NCI-H69 (cell line): ENCODE measurements at places on chromosomes 3 and 15.

GRCh38 chr3:44476181-44476611, 1.3 kb downstream of the ZNF445 start:
- DNase-seq, result no peak

- no peak for DNase-seq
Measured at GRCh38 chr3:108329947-108330346, 33.6 kb downstream of the HHLA2 start.

GRCh38 chr3:128319107-128319506, 147.6 kb downstream of the DNAJB8 start:
- peak; percentile 6 for DNase-seq

DNA sequence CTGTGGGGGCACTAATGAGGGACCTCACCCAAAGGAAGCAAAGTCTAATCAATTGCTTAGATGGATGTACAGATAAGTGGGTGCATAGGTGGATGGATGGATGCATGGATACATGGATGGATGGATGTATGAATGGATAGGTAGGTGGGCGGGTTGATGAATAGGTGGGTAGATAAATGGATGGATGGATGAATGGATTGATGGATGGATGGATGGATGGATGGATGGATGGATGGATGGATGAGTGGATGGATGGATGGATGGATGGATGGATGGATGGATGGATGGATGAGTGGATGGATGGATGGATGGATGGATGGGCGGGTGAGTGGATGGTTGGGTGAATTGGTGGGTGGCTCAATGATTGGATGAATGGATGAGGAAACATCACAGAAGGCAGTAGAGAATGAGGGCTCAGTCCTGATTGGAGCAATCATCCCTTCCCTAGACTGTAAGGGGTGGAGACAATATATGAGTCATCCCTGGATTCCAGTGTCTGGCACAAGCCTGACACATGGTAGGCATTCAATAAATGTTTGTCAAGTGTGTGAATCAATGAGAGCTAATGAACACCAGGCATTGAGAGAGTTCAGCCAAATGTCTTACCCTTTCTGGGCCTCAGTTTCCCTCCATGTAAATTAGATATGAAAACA, 40.4 kb upstream of the PXYLP1 start:
- no peak for DNase-seq

GRCh38 chr3:141651409-141651808, 86.7 kb upstream of the RNF7 start:
- no peak for DNase-seq

- DNase-seq, result peak; percentile 1
Measured at GRCh38 chr3:60080648-60081047, 1030.8 kb upstream of the CFAP20DC start.

DNA sequence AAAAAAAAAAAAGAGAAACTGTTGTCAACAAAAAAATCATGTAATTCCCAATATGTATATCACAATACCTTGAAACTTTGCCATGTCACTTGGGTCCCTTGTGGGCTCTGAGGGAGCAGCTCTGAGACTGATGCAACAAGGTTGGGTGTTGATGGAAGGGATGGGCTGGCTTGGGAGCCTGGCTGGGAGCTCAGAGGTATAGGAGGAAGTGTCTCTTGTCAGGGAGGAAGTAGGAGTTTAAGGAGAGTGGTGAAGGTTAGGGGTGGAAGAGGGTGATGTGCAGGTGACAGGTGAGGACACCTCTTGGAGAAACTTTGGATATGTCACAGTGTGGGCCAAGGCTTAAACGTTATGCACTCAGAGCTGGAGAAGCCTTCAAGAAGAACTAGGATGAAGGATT, 2.0 kb upstream of the TM6SF1 start:
- DNase-seq, result no peak

GRCh38 chr3:108222853-108223565, 785 bp upstream of the IFT57 start:
- DNase-seq, result peak; percentile 60

- DNase-seq, result peak; percentile 70
Measured at GRCh38 chr3:42501321-42501680, 1.1 kb upstream of the VIPR1 start.

DNA sequence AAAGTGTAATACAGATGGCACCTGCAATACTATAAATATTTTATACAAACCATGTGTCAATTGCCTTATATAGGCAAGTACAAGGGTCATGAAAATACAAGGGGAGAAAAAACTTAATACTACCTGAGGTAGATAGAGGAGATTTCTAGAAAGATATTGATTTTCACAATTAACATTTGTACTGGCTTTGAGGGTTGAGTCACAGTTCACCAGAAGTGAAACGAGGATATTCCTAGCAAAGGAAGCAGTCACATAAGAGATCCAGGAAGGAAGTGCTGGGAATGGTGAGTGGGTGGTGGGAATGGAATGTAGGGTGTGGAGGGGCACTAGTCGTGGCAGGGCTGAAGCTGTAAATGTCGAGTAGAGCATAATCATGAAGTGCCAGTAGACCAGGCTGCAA, 108.7 kb downstream of the P2RY1 start:
- DNase-seq, result no peak

- peak; percentile 90 for DNase-seq
Measured at GRCh38 chr15:94416820-94417219, 185.5 kb downstream of the MCTP2 start.

- DNase-seq, result peak; percentile 19
Measured at GRCh38 chr3:141255846-141256261, 24.2 kb downstream of the PXYLP1 start.

- DNase-seq, result no peak
Measured at GRCh38 chr3:42632146-42632545, 21.4 kb upstream of the ZBTB47 start.

- no peak for DNase-seq
Measured at GRCh38 chr3:47705391-47705790, 76.3 kb downstream of the SMARCC1 start.

GRCh38 chr3:105868742-105869530, at the start of gene CBLB:
Gene CBLB, minus strand, starts transcription at chr3:105869012. Its CDS starts 1,435 bp downstream, at chr3:105867577.
- peak; percentile 95 for DNase-seq

DNA sequence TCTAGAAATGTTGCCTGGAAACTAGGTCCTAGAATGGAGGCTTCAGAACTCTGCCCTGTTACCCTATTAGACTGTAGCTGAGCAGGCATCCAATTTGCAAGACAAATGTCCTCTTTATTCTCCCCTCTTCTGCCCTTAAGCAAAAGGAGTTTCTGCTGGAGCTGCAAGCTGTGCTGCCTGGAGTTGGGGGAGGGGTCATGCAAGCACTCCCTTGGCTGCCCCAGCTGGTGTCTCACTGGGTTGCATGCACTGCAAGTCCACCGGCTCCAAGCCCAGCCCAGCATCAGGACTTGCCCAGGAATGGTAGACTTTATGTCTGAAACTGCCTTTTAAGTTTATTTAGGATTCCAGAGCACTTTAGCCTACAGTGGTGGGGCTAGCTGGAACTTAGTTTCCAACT, 15.7 kb upstream of the RBP2 start:
- peak; percentile 78 for DNase-seq

DNA sequence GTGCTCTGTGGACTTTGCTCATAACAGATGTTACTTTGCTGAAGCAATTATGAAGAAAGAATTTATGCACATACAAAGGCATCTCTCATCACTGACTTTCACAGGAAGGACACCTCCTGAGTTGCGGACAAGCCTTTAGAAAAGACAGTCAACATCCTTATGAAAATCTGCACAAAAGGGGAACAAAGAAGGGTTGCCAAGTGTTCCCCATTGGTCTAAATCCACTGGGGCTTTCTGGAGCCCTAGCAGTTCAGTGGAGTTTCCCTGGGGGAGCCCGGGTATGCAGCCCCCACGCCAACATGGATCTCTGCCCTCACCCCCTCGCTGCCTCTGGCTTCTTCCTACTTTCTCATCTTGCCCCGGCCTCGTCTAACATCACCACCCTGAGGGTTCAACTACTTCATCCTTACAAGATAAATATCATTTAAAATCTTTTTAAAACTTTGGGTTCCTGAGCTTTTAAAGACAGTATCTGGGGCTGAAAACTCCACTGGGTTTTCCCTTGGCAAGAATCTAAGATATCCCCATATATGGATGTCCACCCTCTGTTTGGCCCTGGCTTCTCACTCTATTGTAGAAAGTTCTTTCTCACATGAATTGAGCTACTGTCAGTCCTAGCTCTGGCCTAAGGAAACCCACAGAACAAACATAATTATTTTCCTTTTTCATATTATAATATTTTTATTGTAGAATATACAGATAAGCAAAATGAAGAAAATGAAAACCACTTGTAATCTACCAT, 207.9 kb upstream of the RGMA start:
- no peak for DNase-seq

DNA sequence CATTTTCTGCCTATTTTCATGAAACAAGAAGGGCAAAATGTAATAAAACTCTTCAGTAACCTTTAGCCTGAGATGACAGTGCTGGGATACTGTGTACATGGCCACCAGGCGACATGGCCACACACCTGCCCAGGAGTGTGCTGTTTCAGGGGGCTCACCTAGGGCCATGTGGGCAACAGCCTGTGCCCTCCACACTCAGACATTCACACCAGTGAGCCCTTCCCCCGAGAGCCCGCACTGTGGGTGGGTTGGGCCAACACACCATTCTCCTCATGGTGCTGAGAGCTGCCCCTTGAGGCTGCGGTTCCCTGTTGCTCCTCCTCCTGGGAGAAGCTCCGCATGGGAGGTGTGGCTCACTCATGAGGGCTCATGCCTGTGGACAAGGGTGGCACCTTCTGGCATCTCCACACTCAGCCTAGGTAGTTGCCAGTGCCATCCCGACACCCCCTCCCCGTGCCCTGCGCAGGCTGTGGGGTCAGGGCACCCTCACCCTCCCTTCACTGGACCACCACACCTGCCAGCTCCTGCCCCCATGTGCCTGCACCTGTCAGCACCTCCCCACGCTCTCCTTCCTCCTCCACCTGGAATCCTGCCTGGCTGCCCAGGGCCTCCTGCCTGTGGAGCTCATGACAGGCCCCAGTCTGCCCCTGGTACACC, 19.7 kb downstream of the OCA2 start:
- no peak for DNase-seq

GRCh38 chr3:178808748-178809147, 262.9 kb downstream of the ZMAT3 start:
- peak; percentile 61 for DNase-seq

- no peak for DNase-seq
Measured at GRCh38 chr3:30011237-30011803, 595.1 kb upstream of the TGFBR2 start.

- DNase-seq, result peak; percentile 62
Measured at GRCh38 chr3:177977381-177978158, 558.7 kb upstream of the KCNMB2 start.

GRCh38 chr15:66961407-66961884, 104.0 kb upstream of the SMAD3 start:
- DNase-seq, result peak; percentile 44

GRCh38 chr3:172352786-172353185, 95.5 kb downstream of the GHSR start:
- DNase-seq, result no peak

DNA sequence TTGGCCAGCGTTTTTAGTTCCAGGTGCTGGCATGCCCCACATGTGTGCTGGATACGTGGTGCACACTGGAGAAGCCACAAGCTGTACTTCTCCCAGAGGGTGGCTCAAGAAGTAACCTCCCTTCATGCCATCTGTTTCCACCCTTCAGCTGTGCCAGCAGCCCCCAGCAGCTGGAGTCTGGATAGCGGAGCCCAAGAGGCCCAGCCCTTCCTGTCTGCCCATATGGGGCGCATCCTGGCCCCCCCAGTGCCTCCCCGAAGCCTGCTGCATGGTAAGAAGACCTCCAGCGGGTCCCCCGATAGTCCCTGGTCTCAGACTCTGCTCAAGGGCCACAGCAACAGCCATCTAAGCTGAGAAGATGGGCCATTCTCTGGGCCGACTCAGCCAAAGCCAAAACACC, 5.8 kb upstream of the MANF start:
- peak; percentile 52 for DNase-seq

DNA sequence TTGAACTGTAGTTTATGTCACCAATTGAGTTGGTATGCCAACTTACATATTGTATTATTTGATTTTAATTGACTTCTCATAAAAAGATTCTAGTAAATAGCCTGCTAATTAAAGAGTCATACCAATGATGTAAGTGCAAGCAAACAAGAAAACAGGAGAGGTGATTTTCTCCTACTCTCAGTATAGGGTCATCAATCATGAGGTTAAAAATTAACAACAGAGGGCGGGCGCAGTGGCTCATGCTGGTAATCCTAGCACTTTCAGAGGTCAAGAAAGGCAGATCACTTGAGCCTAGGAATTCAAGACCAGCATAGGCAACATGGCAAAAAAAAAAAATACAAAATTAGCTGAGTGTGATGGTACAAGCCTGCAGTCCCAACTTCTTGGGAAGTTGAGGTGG, 108.7 kb downstream of the MYO9A start:
- peak; percentile 0 for DNase-seq

DNA sequence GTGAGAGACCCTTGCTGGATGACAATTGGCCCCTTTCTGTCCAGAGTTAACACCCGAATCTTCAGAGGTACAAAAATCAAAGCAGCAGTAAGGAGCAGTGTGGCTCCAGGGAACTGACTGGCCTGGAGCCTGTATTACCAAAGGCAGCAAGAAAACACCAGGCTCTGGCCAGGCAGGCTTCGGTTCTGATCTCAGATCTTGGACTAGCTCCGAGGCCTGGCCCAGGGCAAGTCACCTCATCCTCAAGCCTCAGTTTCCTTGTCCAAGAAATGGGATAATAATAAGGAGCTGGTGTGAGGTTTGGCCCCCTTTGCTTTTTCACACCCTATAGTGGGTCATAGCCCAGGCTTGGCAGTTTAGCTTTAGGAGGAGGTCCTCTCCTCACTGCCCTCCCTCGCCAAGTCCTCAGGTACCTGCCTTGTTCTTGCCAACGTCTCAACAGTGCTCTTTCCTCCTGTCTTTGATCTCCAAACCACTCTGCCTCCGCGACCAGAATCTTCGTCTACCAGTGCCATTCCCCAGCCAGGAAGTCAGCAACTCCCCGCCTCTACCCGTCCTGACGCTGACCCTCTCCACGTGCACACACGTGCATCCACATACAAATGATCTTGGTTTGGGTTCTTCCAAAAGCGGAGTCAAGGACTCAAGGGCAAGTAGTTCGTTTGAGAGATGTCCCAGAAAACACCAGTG, 82.6 kb upstream of the TLE3 start:
- DNase-seq, result no peak

GRCh38 chr15:97248376-97248775, 712.1 kb upstream of the ARRDC4 start:
- DNase-seq, result no peak

DNA sequence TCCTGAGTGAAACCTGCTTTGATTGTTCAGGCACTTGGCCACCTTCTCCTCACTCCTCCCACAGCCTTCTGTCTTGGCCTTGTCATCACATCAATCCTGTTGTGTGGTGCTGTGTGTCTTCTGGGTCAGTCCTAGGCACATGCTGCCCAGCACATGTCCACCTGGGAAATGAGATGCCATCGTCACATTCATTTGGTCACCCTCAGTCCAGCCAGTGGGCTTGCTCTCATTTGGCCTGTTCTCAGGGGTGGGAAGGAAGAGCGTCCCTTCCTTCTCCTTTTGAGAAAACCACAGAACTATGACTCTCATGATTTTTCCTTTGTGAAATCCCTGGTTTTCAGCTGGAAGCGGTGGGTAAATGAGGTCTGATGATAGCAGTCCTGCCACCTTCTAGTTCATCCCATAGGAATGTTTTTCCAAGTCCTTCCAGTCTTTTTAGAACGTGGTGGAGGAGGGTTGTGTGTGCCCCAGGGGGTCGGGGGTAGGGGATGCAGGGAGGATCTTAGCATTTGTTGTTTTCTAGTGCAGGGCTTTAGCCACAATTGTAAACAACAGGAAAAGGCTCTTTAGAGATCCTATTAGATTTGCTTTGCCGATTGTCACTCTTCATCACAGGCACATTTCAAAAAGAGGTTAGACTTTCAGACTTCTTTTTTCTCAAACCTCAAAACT, 8.4 kb upstream of the PLA1A start:
- DNase-seq, result no peak

GRCh38 chr3:26350853-26351252, 271.7 kb upstream of the LRRC3B start:
- DNase-seq, result no peak

GRCh38 chr3:48402281-48402732, 27.6 kb downstream of the PLXNB1 start:
- DNase-seq, result no peak
